Renal pelvis (tissue), 12 donors: ENCODE measurements at places on chromosomes 6 and 20. TPM values are rescaled to one million over a fixed set of nuclear protein-coding genes. Genes with fewer than 3 reads are reported as not detected.

- no peak for DNase-seq
Measured at GRCh38 chr20:44166008-44166407, 21.0 kb downstream of the JPH2 start.

DNA sequence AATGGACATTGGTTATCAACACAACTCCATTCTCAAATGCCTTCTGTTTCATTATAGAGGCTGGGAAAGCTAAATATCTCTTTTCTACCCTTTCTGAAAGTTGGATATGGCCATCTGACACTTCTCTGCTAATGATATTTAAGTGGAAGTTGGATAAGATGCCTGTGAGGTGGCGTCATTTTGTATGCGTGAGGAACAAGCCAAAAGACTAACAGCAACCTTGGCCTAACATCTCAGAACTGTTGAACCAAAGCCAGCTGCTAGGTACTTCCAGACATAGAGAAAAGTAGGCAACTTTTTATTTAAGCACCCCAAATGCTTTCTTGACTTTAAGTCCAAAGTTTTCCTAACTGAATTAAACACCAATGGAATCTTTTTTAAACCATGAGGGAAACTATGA is 708.4 kb downstream of the CD109 start:
- no peak for DNase-seq

Gene ALDH8A1
- 49.0 TPM for polyA plus RNA-seq

- DNase-seq = no peak
Measured at GRCh38 chr6:130912434-130912833, 85.2 kb downstream of the SMLR1 start.

DNA sequence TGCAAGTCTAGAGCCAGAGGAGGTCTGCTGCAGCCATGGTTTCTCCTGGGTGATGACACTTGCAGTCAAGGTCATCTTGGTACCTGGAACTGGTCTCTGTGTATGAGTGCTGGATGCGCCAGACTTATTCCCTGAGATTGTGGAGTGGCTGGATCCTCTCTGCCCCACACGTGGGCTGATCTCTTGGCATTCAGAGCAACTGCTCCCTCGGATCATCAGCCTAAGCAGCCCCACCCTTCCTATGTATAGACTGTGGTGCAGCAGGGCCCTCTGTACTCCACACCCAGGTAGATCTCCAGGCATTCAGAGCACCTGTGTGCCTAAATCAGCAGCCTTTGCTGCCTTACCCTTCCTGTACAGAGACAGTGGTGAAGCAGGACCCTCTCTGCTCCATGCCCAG is 12.1 kb upstream of the CST4 start:
- no peak for DNase-seq

Gene RIPPLY2
- not detected for polyA plus RNA-seq

- DNase-seq = no peak
Measured at GRCh38 chr6:88599571-88599970, 363.8 kb downstream of the RNGTT start.

DNA sequence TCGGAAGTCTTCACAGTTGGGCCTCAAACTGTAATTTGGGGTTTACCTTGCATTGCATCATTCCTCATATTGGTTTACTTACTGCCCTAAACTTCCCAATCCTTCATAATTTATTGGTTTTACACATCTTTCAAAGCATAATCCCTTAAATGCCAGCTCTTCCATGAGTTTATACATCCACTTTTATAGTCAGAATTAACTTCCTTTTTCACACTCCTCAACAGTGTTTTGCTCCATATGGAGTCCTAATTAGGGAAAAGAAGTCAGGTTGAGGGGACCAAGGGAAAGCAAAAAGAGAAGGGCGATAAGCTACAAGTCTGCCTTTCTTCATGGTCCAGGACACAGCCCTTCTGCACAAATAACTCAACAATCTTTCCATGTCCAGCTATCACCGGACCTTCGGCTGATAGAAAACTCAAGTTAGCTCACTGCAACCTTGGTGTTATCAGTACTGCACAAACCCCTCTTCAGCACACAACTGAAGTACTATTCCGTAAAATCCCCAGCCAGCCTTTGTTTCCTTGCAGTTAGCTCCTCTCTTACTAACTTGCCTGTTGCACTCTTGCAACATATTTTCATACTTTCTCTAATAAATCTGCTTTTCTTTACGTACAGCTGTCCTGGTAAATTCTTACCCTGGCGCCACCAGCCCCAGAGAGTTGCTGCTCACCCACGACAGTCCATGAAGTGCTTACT is 2.0 kb downstream of the EEF1E1 start:
- DNase-seq = no peak

GRCh38 chr6:168000198-168001028 is 2.9 kb downstream of the KIF25 start:
- DNase-seq = no peak

GRCh38 chr20:25238319-25239037 is 9.4 kb upstream of the PYGB start:
- no peak for DNase-seq

Gene TFAP2D
- polyA plus RNA-seq = not detected

DNA sequence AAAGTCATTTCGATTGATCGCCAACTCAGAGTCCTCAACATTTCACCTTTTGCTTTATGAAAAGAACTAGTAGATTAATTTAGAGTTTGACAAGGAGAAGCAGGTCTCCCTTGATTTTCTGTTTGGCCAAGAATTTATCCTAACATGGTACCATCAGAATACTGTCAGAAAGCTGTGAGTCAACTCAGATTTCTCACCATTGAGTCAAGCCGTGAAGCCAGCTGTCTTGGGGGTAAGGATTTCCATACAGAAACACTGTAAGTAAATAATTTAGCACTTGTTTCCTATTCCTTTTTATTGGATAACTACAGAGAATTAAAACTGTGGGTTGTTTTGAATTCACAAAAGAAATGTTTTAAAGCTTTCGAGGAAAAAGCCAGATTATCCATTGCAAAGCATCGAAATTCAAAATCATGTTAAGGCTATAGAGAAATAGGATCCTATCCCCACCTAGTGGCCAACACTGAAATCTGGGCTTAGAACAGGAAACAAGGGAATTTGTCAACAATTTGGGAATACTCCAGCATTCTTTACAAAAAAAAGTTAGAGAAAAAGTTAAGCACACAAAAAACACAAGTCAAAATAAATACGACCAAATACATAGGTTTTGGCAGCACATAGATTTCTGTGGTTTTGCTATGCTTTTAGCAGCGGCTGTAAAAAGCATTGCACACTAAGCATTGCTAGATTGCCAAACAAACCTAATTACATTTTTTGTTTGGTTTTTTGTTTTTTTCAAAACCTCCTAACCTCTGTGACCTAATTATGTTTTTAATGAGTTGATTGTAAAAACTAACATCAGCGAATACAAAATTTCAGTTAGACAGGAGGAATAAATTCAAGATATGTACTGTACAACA is 44.2 kb downstream of the COL11A2 start:
- DNase-seq = peak; percentile 55

DNA sequence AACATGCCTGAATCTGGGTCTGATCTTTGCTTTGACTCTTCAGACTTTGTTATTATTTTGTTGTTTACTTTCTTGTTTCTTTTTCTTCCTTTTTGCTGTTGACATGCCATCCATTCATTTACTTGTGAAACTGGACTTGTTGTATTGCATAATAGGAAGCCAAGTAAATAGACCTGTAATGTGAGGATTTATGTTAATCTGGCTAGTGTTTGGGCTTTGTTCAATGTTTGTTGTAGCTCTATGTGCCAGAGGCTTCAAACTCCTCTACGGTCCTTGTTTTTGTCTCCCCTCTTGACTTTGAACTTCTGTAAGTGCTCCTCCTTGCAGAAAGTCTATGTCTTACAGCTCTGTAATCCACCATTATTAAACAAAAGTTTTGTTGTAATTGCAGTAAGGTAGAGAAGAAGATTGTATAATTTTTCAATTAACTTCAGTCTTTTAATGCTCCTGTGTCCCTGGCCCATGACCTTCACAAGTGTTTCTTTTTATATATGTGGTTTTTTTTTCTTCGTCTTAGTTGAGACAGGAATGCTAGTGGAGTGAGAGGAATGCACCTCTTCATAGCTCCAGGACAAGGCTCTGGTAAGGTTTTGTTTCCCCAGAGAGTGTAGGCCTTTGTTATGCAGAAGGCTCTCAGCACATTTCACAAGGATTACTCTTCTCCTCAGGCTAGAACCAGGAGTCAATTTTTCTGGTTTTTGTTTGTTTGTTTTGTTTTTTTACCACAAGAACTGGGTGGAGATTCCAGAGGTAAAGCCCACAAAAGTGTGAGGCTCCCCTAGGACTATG is 1061.8 kb upstream of the CITED2 start:
- DNase-seq = no peak

DNA sequence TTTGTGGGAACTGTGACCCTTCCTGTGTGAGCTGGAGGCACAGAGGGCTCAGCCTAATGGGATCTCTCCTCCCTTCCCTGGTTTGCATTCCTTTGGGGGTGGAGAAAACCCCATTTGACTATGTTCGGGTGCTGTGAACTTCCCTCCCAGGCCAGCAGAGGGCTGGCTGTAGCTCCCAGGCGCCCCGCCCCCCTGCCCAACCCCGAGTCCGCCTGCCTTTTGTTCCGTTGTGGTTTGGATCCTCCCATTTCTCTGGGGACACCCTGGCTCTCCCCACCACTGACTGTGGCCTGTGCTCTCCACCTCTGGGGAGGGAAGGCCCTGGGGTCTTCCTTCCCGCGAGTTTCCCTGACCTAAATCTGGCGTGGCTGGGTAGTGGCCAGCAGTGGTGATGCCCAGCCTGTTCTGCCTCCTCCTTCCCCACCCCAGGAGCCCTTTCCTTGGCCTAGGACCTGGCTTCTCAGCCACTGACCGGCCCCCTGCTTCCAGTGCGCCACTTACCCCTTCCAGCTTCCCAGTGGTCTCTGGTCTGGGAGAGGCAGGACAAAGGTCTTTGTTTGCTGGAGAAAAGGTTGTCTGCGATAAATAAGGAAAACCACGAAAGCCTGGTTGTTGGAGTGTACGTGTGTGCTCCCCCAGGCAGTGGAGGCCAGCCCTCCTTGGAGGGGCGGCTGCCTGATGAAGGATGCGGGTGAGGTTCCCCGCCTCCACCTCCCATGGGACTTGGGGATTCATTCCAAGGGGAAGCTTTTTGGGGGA is 4.9 kb downstream of the VEGFA start:
- peak; percentile 62 for DNase-seq

Gene NOL7
- 88.1 TPM for polyA plus RNA-seq
